Astrocyte (in vitro differentiated cells and primary cell): ENCODE measurements at places on chromosomes 7 and 10. TPM values are rescaled to one million over a fixed set of nuclear protein-coding genes. Genes with fewer than 3 reads are reported as not detected.

Gene LRRTM3
- total RNA-seq = 0.09 TPM in 1 of 2 replicates, not detected in the other

GRCh38 chr7:78279457-78279856, 480.9 kb downstream of the PHTF2 start:
- H3K27ac ChIP-seq = no peak overlapping the region
- DNase-seq = no peak
- H3K4me1 ChIP-seq = peaks cover 13% of the 10 kb centered on the region
- H3K36me3 ChIP-seq = no peaks in the 10 kb centered on the region

DNA sequence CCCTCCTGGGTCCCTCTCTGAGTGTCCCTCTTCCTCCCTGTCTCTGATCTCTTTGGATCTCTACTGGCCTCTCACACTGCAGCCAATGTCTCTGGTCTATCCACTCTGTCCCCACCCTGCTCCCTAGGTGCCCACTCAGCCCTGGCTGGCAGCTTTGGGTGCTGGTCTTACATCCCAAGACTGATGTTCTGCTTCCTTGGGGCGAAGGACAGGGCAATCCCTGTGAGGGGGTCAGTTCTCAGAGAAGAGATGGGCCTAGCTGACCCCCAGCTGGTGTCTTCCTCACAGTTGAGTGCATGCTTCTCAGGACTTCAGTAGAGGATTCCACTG, 51.7 kb upstream of the CAMK2B start:
- H3K4me1 ChIP-seq = peaks cover 40% of the 10 kb centered on the region
- H3K4me3 ChIP-seq = no peak overlapping the region
- H3K27me3 ChIP-seq = no peaks in the 10 kb centered on the region
- peaks cover 2% of the 10 kb centered on the region for H3K36me3 ChIP-seq
- no peak overlapping the region for H3K27ac ChIP-seq
- no peak for DNase-seq

DNA sequence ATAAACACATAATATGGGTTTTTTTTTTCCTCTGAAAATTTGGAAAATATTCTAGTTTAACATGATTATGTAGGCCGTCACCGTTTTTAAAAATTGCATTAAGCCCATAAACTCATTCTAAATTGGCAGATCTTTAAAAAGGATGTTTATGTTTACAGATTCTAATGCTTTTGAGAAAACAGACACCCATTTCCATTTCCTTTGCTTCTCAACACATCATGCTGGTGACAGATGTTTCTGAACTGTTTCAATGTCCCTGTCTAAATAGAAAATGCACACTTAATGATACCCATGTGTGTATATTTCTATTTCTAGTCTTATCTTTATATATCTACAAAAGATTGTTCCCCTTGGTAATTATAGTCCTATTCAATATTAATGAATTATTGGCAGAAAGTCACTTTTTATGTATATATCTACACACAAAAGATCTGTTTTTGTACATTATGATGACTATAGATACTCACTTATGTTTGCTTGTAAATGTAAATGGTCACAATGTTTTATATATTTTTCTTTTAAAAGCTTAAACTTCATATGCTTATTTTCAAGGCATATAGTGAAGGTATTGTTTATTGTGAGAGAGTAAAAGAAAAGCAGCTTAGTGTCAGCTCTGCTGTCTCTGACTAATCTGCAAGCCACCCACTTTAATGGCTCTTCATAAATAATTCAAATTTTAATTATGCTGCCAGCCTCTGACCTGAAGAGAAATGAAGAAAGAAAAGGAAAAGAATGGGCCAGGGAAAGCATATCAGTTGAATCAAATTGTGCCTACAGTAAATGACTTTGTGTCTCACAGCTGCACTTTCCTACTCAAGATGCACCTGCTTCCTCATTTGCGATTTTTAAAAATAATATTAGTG, 179.4 kb downstream of the CACNA2D1 start:
- H3K4me1 ChIP-seq = no peaks in the 10 kb centered on the region
- H3K27me3 ChIP-seq = no peaks in the 10 kb centered on the region
- H3K4me3 ChIP-seq = no peak overlapping the region
- H3K36me3 ChIP-seq = no peaks in the 10 kb centered on the region
- H3K27ac ChIP-seq = no peak overlapping the region
- DNase-seq = no peak

DNA sequence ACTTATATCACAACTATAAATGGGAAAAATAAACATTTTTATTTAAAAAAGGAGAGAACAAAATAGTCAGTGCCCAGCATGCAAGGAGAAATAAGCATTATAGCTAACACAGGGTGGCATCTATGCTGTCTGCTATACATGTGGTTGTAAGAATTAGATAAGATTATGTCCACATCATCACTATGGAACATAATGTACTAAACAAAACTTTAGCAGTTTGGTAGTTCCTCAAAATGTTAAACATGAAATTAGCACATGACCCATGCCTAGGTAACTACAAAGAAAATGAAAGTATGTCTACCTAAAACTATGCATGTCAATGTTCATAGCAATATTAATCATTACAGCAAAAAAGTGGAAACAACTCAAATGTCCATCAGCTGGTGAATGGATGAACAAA, 28.7 kb upstream of the RUFY2 start:
- H3K27me3 ChIP-seq = no peaks in the 10 kb centered on the region
- H3K36me3 ChIP-seq = no peaks in the 10 kb centered on the region
- H3K4me1 ChIP-seq = no peaks in the 10 kb centered on the region
- no peak for DNase-seq
- H3K4me3 ChIP-seq = no peak overlapping the region

GRCh38 chr7:5310822-5311405, 28.2 kb downstream of the SLC29A4 start:
- no peak for DNase-seq
- no peaks in the 10 kb centered on the region for H3K27me3 ChIP-seq
- no peaks in the 10 kb centered on the region for H3K4me1 ChIP-seq

DNA sequence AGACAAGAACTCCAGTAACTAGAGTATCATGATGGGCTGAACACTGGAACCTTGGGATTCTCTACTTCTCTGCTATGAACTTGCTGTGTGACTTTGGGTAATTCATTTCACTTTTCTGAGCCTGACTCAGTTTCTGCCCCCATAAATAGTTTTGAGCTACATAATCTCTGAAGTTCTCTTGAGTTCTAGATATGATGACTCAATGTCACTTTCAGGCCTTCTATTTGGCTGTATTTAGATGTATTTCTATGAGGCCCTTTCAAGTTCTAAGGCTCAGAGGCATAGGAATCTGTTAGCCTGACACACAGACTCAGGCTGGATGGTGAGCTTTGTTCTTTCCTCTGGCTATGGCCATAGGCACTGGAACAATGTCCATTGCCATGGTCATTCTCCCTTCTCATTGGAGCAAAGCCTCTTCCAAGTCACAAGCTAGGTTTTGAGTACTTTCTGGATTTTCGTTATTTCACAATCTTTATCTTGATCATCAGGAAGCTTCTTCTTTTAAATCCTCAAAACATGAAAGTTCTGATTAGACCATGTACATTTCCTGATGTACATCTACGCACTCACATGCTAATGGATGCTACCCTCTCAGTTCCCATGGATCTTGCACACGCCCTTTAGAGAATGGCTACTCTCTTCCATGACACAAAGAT, 101.6 kb downstream of the TES start:
- peaks cover 25% of the 10 kb centered on the region for H3K4me1 ChIP-seq
- H3K36me3 ChIP-seq = no peaks in the 10 kb centered on the region
- H3K27me3 ChIP-seq = no peaks in the 10 kb centered on the region
- DNase-seq = no peak
- no peak overlapping the region for H3K4me3 ChIP-seq
- no peak overlapping the region for H3K27ac ChIP-seq

DNA sequence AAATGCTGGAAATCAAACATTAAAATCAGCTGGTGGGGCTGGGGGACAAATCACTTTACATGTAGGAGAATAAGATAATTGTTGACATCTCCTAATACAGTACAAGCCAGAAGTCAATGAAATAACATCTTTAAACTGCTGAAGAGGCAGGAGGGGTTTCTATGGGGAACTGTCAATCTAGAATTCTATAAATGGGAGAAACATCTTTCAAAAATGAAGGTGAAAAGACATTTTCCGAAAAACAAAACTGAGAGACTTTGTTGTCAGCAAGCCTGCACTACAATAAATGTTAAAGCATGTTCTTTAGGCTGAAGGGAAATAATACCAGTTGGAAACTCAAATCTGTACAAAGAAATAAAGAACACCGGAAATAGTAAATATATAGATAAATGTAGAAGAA, 17.3 kb upstream of the MSRB2 start:
- H3K4me3 ChIP-seq = no peak overlapping the region
- H3K27ac ChIP-seq = no peak overlapping the region
- no peaks in the 10 kb centered on the region for H3K27me3 ChIP-seq

- no peak overlapping the region for H3K27ac ChIP-seq
- peaks cover 2% of the 10 kb centered on the region for H3K27me3 ChIP-seq
- no peak overlapping the region for H3K4me3 ChIP-seq
- H3K36me3 ChIP-seq = no peaks in the 10 kb centered on the region
- no peaks in the 10 kb centered on the region for H3K4me1 ChIP-seq
These were observed 42.2 kb upstream of the EGR2 start for GRCh38 chr10:62858364-62858763.

Gene LRRC17
- 61.2 and 63.4 TPM in 2 replicates for total RNA-seq

GRCh38 chr7:121383235-121383910, 12.7 kb downstream of the FAM3C start:
- no peak overlapping the region for H3K27ac ChIP-seq
- no peak for DNase-seq
- peaks cover 13% of the 10 kb centered on the region for H3K36me3 ChIP-seq
- no peak overlapping the region for H3K4me3 ChIP-seq
